T-helper 17 cell (primary cell): ENCODE measurements at places on chromosomes 7 and 10. TPM values are rescaled to one million over a fixed set of nuclear protein-coding genes. Genes with fewer than 3 reads are reported as not detected.

GRCh38 chr7:28685644-28686417 lies 272.3 kb downstream of the TRIL start:
- no peak for DNase-seq

DNA sequence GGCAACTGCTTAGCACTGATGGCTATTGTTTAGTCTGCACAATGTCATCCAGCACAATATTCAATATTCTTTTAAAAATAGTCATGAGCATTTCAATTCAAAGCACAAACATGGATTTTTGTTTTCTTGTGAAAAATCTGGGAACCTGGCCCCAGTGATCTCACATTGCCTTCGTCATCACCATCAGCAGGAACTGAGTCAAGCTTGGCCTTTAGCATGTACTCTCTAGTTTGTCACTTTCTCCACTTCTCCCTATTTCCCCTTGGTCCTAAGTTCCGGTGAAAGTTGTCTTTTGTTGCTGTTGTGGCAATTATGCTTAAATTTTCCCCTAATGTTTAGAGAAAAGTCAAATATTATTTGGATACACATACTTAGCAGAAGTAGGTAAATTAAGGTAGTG lies 252.9 kb upstream of the SORCS1 start:
- DNase-seq = no peak

- DNase-seq = no peak
These were observed 19.4 kb upstream of the PDCD4 start for GRCh38 chr10:110852255-110852896.

DNA sequence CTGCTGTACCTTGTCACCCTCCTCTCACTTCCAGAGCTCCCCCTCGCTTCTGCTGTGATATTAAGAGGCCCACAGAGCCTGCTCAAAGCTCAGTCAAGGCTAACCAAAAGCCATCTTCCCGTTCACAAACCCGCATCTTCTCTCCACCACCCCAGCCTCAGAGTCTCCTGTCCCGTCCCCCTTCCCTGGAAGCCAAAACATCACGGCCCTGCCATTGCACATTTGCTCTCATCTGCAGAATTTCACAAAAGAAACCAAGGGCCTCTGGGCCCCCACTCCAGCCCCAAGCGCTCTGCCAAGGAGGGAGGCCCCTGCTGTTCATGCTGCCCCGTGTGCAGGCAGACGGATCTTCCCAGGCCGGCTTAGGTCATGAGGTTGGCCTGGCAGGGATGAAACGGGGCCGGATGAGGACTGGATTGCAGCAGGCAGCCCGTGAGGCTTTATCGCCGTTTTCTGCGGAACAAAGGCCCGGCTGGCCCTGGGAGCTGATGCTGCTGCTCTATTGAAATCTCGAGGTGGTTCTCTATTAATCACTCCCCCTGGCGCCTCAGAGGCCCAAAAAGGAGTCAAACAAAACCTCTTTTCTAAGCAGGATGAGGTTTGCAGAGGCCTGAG lies 31.6 kb upstream of the FOXK1 start:
- DNase-seq = no peak

The RARRES2 gene
- total RNA-seq = not detected

The SDK1 gene
- 0.13 TPM for total RNA-seq

The DRGX gene
- total RNA-seq = not detected
